ENCODE measurements at places on chromosomes 3 and 15. TPM values are rescaled to one million over a fixed set of nuclear protein-coding genes. Genes with fewer than 3 reads are reported as not detected.

ZBED2 gene
- 597 TPM for total RNA-seq

GRCh38 chr15:61654918-61655317 is 405.3 kb downstream of the VPS13C start:
- no peak overlapping the region for H3K4me3 ChIP-seq
- H3K4me1 ChIP-seq: no peaks in the 10 kb centered on the region
- no peak overlapping the region for H3K27ac ChIP-seq
- DNase-seq: no peak
- no peaks in the 10 kb centered on the region for H3K36me3 ChIP-seq
- peaks cover 6% of the 10 kb centered on the region for H3K27me3 ChIP-seq

DNA sequence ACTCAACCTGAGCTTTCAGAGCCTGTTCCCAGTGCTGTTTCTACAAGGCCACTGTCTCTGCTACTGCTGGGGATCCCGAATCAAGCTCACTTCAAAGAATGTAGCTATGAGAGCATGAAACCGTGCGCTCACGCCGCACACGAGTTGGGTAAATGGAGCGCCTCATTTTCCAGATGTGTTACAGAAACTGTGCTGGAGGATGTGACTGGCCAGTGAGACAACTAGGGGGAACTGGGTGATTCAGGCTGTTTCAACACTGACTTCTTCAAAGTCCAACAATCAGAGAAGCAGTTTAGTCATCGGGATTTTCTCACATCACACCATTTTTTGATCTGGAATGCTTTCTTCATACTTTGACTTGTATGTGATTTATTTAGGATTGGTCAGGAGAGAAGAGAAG is 3.5 kb downstream of the ZNF710 start:
- peak overlapping the region; percentile 77 for H3K27ac ChIP-seq
- H3K4me1 ChIP-seq: peaks cover 66% of the 10 kb centered on the region
- H3K36me3 ChIP-seq: peaks cover 12% of the 10 kb centered on the region
- peak; percentile 55 for DNase-seq

DNA sequence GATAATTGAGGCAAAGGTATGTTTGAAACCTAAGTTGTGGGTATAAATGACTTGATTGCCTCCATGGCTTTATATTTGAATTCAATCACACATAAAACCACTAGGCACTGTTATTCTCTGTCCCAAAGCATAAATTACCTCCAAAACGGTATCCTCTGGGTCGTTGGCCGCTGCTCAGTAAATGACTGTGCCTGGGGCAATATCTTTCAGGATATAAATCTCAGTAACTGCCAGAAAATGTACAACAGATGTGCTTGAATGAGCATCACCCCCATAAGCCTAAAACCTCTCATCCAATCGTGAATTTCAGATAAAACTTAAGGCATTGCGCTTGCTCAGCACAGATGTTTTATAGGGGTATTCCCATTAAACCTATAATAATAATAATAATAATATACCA is 19.0 kb upstream of the C3orf49 start:
- DNase-seq: no peak
- no peak overlapping the region for H3K27ac ChIP-seq
- H3K4me3 ChIP-seq: no peak overlapping the region
- H3K36me3 ChIP-seq: no peaks in the 10 kb centered on the region

SGO1 gene
- 27.8 TPM for total RNA-seq

AMIGO3 gene
- 0.19 TPM for total RNA-seq

- H3K4me3 ChIP-seq: no peak overlapping the region
- H3K27me3 ChIP-seq: no peaks in the 10 kb centered on the region
- DNase-seq: no peak
Measured at GRCh38 chr3:57872606-57873005, 116.5 kb downstream of the SLMAP start.

PLA2G4E gene
- total RNA-seq: not detected

GRCh38 chr15:100770661-100771584 is 108.7 kb upstream of the ALDH1A3 start:
- H3K27me3 ChIP-seq: peaks cover 13% of the 10 kb centered on the region
- no peaks in the 10 kb centered on the region for H3K36me3 ChIP-seq
- DNase-seq: no peak

DNA sequence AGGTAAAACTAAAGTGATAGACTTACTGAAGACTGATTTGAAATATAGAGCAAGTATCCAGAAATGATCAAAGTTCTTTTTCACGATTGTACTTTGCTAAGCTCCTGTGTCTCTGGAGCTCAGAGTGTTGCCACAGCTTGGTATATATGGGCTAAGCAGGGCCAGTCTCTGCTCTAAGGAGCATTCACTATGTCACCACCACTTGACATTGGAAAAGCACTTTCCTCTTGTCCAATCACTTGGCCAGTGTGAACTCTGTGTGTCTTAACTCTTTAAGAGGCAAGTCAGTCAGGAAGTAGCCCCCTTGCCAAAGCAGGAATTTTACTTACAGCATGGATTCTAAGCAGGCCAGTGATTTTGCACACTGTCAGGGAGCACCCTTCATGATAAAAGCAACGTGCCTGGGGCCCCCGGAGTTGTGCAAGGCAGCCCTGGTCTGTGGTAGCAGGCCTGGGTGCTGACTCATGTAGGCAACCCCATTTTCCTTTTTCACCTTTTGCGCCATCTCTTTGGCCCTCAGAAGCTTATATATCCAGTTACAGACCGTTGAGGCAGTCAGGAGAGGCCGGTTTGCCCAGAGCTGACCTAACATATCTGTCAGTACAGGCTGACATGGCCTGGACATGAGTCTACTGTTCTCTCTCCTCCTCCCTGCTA is 73.0 kb downstream of the HCN4 start:
- no peaks in the 10 kb centered on the region for H3K27me3 ChIP-seq
- no peaks in the 10 kb centered on the region for H3K4me1 ChIP-seq
- H3K36me3 ChIP-seq: no peaks in the 10 kb centered on the region

GRCh38 chr3:23595851-23596250 is 209.9 kb upstream of the UBE2E1 start:
- H3K27ac ChIP-seq: no peak overlapping the region
- DNase-seq: no peak
- no peak overlapping the region for H3K4me3 ChIP-seq
- no peaks in the 10 kb centered on the region for H3K4me1 ChIP-seq

GRCh38 chr3:76383781-76384180 is 598.4 kb upstream of the ZNF717 start:
- no peak for DNase-seq
- no peaks in the 10 kb centered on the region for H3K4me1 ChIP-seq
- no peak overlapping the region for H3K27ac ChIP-seq

FGF12 gene
- total RNA-seq: not detected

DNA sequence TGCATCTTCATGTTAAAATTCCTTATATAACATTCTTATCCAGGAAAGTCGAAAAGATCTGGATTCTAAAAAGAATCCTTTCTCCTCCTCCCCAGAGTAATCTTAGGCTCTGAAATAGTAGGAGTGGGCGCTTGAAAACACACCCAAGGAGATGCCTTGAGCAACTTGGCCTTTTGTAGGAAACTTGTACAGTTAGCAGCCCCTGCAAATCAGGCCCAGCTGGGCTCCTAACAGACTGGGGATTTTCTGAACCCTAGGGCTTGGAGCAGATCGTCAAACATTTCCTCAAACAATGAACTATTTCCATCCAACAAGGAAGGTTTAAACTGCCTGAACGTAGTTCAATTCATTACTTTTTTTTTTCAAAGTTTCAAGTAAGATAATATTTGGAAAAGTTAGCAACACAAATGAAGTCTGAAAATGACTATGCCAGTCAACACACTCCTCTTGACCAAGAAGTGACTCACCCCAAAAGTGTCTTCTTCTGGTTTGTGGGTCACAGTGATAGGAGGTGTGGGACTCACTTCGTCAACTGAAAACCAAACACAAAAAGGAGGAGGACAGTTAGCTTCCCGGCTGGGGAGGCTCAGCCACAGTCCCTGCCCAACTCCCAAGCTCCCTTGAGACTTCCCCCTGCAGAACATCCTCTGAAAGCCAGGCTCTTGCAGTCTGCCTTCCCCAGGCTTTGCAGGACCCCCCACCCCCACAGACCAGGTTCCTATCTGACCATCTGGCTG is 129.7 kb downstream of the NTRK3 start:
- no peaks in the 10 kb centered on the region for H3K4me1 ChIP-seq
- peaks cover 6% of the 10 kb centered on the region for H3K27me3 ChIP-seq
- H3K27ac ChIP-seq: no peak overlapping the region
- DNase-seq: peak; percentile 1
- H3K4me3 ChIP-seq: no peak overlapping the region

HYKK gene
- total RNA-seq: 2.9 TPM

DNA sequence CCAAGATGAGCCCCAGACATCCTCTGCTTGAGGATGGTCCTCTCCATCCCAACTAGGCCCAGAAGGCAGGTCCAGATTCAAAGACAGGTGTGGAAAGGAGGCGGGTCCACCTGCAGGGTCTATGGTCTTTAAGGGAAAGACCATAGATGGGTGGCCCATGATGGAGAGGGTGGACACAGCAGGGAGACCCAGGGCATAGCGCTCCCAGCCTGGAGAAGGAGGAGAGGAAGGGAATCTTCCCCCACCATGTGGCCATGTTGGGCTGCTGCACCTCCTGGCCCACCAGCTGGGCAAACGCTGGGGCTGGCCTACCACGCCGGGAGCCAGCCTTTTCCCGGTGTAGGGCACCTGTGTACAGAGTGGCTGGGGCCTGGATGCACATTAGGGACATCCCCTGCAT is 265.2 kb upstream of the TLE3 start:
- no peak overlapping the region for H3K4me3 ChIP-seq
- H3K27ac ChIP-seq: peak overlapping the region; percentile 24
- peaks cover 13% of the 10 kb centered on the region for H3K4me1 ChIP-seq
- H3K36me3 ChIP-seq: no peaks in the 10 kb centered on the region
- H3K27me3 ChIP-seq: peaks cover 6% of the 10 kb centered on the region

DNA sequence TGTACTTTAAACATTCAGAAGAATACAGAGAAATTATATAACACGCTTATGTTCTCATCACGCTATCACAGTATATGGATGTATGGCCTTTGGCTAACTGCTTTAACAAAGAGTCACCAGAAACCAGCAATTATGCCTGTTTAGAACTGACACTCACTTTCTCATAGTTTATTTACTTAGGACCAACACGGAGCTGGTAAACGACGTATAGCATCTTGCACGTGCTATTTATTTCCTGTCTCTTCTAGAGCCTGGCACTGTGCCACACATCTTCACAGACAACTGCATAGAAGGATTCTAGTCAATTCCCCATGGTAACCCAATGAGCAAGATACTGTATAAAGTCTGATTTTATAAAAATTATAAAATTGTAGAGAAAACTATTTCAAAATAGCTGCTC is 43.6 kb downstream of the TBC1D2B start:
- peak; percentile 24 for DNase-seq
- peaks cover 79% of the 10 kb centered on the region for H3K4me1 ChIP-seq
- no peak overlapping the region for H3K27ac ChIP-seq
- no peak overlapping the region for H3K4me3 ChIP-seq
- no peaks in the 10 kb centered on the region for H3K27me3 ChIP-seq
- H3K36me3 ChIP-seq: peaks cover 1% of the 10 kb centered on the region

- peaks cover 10% of the 10 kb centered on the region for H3K36me3 ChIP-seq
- no peaks in the 10 kb centered on the region for H3K27me3 ChIP-seq
- DNase-seq: no peak
Measured at GRCh38 chr3:15220661-15221060, 14.6 kb downstream of the CAPN7 start.

DNA sequence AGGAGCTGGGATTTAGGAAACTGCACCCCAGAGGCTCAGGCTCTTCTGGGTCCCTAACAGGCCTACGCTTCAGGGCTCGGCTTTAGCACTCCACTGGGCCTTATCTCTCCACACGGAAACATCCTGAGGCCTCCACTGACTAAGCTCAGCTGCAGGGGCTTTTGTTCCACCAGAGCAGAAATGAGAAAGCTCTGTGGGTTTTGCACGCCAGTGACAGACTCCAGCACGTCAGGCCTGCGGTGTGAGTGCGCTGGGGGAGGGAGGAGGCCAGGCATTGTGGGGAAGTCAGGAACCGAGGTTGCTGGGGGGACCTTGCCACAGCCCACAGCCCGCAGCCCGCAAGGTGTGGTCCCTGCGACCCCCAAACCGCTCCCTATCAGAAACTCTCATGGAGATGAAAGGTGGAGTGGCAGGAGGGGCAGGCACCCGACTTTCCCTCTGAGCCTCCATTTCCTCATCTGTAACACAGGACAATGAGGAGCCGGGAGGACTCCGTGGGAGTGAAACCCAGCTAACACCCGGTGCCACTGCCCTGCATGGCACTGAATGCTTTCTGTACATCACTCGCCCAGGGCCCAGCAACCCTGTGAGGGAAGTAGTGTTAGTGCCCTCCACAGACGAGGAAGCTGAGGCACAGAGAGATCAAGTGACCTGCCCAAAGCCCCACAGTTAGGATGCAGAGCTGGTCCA is 106.5 kb downstream of the TPRA1 start:
- peak overlapping the region; percentile 67 for H3K4me3 ChIP-seq
- H3K36me3 ChIP-seq: no peaks in the 10 kb centered on the region
- peaks cover 70% of the 10 kb centered on the region for H3K27me3 ChIP-seq

CCR3 gene
- not detected for total RNA-seq

DNA sequence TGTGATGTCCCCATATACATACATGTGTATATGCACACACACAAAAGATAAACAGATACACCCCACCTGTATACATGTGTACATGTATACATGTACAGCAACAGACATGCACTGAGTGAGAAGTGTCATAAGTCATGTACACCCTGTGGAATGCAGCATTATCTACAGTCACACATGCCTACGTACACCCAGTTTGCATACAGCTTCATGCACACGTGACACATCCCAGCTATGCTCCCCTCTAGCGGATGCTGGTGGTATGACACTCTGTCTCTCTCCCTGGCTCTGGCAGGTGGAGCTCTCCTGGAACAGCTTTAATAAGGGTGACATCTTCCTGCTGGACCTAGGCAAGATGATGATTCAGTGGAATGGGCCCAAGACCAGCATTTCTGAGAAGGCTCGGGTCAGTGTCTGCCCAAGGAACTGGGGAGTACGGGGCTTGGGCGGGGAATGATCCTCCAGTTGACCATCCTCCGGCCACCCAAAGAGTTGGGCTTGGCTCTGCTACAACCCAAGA is 6.3 kb downstream of the VILL start:
- DNase-seq: peak; percentile 86
- H3K4me1 ChIP-seq: peaks cover 62% of the 10 kb centered on the region
- H3K4me3 ChIP-seq: peak overlapping the region; percentile 7
- H3K36me3 ChIP-seq: peaks cover 3% of the 10 kb centered on the region

DNA sequence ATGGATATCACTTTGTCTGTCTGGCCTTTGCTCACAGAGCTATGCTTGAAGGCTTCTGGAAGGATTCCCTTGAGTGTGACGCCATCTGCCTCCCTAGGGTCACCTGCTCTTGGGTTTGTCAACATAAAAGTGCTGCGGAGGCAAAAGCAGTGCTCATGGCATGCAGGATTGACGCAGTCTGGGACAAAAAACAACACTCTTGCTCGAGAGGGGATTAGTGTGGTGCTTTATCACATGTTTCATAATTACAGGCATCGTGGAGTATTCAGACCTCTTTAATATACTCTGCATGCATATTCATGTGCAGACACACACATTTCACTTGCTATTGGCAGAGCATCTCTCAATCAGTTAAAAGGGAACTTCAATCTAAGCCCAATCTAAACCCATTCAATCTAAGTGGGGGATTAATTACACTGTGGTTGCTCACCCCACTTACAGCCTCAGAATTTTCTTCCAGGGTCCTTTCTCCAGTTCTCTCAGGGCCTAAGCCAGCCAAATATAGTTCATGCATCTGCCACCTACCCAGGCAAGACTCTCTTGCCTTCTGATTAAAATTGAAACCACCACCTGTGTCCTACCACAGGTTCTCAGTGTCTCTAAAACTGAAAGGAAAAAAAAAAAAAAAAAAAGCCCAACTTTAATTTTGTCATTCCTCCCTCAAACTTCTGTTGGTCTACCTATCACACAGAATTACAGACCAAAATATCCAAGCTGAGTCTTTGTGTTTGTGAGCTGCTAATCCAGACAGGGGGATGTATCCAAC is 75.6 kb downstream of the BFSP2 start:
- H3K27ac ChIP-seq: no peak overlapping the region
- H3K27me3 ChIP-seq: no peaks in the 10 kb centered on the region
- peak; percentile 51 for DNase-seq
- H3K4me3 ChIP-seq: peak overlapping the region; percentile 25
- peaks cover 53% of the 10 kb centered on the region for H3K4me1 ChIP-seq
